HT-29 (cell line): ENCODE measurements at places on chromosomes 6 and 20.
A peak's percentile ranks its signal among the peaks of the same experiment; 100 is the strongest.

DNA sequence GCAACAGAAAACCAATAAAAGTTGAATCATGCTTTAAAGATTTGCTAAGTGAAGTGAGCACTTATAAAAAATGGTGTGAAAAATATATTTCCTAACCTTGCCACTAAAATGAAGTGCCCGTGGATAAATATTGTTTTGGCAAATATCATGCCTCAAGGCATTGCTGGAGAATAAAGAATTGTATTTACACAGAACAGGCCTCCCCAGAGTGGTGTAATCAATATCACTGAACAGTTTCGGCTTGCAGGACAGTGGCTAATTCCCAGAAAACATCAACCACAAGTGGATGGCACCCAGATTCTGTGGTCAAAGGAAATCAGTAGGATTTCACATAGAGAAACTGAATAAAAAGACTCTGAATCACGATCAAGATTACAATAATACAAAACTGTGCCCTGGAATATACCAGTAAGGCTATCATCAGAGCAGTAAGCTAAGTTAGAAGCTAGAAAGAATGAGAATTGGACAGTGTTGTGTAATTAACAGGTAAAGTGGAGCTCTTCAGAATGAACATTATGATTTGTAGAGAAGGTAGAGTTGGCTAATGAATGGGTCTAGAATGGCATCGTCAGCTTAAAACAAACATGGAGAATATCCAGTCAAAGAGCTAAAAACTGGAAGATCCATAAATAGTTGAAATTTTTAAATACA is 1026.9 kb upstream of the ADGRB3 start:
- DNase-seq = no peak

DNA sequence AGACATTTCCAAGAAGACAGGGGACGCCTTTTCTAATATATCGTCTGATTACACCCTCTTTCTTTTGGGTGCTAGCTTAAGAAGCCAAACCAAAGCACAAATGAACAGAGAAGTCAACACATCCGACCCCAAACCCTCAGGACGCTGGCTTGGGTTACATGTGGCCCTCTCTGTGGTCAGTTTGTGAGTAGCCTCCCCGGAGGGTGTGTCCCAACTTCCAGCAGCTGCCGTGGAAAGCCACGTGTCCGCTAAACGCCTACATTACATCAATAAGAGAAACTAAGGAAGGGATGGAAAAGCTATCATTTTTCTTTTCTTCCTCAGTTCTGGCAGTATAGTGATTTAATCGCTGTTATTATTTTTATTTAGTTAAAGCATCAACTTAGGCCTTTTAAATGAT is 487 bp upstream of the BMP6 start:
- DNase-seq = no peak

- peak; percentile 55 for DNase-seq
Measured at GRCh38 chr20:22584522-22584921, at the start of gene FOXA2. TSS of gene FOXA2 (minus strand) at chr20:22584572. CDS start at chr20:22584278, 294 bp downstream.

DNA sequence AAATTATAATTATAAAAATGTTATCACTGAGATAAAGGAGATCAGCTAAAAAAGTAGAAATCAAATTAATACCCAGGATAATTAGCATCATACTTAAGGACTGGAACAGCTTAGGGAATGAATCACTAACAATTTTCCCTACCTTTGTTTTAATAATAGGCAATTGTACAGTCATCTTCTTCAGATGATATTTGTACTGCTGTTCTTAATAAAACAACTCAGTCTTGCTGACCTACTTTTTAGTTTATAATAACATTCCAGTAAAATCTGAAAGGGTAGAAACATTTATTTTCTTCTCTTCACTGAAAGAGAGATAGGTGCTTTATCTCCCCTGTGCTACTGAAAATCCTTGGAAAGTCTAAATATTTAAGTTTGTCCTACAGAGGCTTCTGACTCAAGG is 271.2 kb upstream of the THEMIS start:
- DNase-seq = no peak

- DNase-seq = no peak
Measured at GRCh38 chr20:2109425-2110210, 8.0 kb downstream of the STK35 start.
